Stimulated activated CD4-positive, alpha-beta T cell treated with anti-CD3 and anti-CD28 coated beads, Interleukin-4, amount 100 ng/mL, for 1 hour (primary cell): ENCODE measurements at places on chromosomes 5 and 9.

- DNase-seq, result no peak
These were observed 356.5 kb downstream of the CDH9 start for GRCh38 chr5:26681861-26682260.

GRCh38 chr9:35726931-35727330, 5.1 kb downstream of the TLN1 start:
- DNase-seq, result peak; percentile 35

- no peak for DNase-seq
These were observed 209.7 kb downstream of the DIRAS2 start for GRCh38 chr9:90432951-90433350.

DNA sequence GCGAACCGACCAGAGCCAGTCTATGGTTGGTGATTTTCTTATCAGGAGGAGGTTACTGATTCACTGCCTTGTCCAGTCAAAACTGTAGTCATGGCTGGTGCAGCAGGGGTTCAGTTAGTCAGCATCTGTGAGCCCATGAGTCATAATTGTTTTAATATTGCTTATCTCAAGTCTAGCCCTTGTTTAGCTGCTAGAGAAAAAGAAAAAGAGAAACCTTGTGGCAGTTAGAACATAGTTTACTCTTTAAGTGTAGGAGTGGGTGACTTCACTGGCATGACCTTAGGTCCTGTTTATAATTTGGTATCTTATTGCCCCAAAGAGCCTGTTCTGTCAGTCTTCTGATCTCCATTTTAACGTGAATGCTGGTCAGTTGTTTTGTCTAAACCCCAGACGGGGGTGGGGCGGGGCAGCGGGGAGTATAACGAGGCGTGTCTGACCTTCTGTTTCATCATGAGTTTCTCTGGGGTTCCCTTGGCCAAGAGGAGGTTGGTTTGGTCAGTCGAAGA, 76.9 kb upstream of the NFIL3 start:
- no peak for DNase-seq

DNA sequence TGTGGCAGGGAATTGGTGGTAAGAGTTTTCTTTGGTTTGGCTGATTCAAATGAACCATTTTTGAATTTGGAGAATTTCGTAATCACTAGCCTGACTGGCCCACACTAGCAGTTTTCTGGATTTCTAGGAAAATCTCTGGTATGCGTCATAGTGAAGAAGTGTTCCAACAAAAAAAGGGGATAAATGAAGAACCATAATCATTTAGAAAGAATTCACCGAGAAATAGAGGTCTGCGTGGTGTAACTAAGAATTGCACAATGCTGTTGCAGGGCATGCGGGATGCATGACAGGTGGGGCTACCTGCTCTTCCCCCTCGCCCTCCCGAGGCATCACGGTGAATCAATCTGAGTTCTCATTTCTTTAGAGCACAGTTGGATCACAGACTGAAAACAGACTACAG, 232.3 kb upstream of the PAPPA start:
- DNase-seq, result no peak

DNA sequence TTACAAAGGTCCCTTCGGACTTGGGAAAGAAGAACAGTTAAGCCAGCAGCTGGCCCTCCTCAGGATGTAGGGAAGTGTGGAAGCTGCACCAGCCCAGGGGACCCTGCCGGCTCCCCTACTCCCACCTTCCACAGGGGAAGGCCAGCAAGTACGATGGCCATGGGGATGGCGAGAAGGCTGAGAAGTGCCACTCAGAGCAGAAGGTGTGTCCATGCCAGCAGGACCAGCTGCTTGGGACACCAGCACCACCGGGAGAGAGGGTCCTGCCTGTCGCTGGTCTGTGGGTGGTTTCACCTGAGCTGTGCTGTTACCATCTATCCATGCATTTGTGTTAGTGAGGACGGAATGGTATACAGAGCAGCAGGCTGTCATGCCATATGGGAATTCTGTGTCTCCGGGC, 148.6 kb upstream of the PHYKPL start:
- DNase-seq, result no peak

DNA sequence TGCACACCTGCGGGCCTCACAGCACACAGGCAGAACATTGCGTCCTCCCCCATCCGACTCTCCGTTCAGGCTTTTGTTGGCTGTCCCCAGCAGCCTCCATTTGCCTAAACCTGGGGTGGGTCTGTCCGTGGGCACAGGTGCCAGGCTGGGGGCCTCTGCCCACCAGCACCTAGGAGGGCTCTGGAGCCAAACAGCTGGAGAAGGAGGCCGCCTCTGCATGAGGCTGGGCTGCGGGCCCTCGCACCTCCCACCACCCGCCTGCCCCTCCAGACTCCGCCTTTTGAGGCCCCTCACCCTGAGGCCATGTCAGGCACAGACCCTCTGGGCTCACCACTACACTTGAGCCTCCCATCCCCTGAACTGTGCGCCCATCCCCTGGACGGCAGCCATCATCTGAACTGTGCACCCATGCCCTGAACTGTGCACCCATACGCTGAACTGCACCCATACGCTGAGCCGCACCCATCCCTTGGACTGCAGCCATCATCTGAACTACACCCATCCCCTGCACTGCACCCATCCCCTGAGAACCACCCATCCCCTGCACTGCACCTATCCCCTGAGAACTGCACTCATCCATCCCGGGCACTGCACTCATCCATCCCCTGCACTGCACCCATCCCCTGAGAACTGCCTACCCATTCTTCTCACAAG, 98.0 kb upstream of the OTULINL start:
- DNase-seq, result no peak

DNA sequence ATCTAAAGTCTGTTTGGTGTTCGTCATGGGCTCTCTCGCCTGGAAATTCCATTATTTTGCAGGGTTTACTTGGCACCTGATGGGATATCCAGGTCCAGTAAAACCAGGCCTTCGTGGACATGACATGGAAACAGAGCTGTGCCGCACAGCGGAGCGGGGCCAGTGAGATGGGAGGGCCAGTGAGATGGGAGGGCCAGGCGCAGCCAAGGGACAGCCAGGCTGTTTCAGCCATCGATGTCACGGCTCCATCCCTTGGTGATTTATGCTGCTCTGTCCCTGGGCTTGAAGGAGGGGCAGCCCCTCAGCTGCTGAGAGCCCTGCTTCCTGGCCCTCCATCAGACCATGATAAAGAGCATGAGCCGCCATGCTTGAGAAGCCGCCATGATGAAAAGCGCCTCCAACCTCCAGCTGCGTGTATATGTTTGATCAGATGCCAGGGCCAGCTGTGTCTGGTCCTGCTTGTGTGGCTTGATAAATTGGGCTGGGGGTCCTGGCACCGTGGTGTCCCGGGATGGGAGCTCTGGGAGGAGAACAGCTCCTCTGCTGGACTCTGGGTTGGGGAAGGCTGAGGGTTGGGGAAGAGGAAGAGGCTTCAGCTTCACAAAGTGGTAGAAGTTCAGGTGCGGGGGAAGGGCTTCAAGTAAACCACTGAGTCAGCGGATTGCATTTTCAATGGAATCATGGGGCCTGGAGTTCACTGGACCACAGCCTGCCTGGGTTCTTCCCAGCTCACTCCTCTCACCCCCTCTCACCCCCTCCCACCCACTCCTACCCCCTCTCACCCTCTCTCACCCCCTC, 6.1 kb upstream of the COL5A1 start:
- no peak for DNase-seq

- DNase-seq, result no peak
These were observed 7.5 kb upstream of the SPATA9 start for GRCh38 chr5:95690333-95690732.

DNA sequence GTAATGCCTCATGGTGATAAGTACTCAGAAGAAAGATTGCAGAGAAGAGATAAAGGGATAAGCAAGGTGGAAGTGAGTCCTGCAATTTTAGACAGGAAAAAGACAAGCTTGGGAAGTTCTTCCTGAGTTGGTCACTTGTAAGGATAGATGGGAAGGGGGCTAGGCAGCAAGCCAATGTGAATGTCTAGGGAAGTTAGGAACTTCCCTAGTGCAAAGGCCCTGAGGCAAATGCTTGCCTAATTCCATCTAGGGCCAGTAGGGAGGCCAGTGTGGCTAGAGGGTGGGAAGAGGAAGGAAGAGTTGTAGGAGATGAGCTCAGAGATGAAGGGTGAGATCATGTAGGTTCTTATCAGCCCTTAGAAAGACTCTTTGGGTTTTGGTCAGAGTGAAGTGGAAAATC, 206.6 kb downstream of the MAT2B start:
- no peak for DNase-seq

- DNase-seq, result no peak
These were observed 26.0 kb upstream of the GRIN3A start for GRCh38 chr9:101764472-101764871.

GRCh38 chr5:138186002-138186447, 7.1 kb downstream of the KIF20A start:
- DNase-seq, result no peak

DNA sequence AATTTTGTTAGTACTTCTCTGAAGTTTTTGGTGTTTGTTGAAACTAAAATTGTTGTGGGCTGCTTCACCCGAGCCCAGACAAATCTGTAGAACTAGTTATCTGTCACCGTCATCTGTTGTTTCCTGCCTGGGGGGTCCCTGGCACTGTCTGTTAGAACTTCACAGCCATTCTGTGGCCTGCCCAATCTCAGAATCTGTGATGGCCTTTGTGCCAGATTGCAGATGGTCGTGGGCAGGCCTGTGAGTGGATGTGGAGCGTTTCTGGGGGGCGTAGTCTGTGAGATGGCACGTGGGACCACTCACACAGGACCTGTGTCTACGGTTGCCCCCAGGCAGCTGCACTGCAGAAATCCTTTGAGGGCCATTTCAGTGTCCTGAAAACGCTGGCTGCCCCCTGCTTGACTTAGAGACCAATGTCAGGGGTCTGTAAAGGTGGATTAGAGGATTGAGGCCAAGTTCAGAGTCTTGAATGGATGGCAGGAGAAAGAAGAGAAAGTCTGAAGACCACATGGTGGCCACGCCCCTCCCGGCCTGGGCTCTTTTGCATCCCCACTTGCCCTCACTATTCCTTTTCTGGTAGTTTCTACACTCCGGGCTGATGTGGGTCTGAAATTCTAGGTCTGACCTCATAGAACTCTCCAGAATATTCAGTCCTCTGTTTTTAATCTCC, 38.3 kb downstream of the TRIO start:
- DNase-seq, result no peak

GRCh38 chr5:62814991-62815390, 236.4 kb downstream of the LRRC70 start:
- no peak for DNase-seq

DNA sequence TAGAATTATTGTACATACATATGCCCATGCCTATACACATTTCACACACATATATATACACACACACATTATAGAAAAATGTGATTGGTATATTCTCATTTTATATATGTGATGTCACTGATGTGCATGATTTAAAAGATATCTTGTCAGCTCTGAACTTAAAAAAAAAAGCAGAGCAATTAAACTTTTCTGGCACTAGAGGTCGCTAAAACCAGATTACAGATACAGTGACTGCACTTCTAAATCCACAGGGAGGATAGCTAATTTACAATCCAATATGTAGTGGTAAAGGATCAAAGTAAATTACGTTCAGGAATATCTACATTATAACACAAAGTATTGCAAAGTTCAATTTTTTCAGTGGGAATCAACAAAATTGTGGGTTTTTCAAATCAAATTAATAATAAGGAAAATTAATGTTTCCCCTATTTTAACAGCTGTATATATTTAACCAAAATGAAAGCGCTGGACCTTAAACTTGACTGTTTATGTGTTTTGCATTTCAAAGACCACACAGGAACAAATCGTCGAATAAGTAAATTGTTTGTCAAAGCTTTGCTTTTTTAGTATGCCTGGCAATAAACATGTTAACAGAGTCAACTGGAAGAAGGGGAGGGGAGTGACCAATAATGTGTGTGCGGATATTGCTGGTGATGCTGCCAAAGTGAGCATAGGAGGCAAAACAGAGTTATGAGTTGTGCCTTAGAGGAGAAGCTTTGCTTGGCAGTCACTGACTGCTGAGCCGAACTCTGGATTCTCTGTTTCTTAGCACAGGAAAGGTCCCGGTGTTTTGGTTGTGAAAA, 1201.4 kb upstream of the C9orf72 start:
- no peak for DNase-seq

DNA sequence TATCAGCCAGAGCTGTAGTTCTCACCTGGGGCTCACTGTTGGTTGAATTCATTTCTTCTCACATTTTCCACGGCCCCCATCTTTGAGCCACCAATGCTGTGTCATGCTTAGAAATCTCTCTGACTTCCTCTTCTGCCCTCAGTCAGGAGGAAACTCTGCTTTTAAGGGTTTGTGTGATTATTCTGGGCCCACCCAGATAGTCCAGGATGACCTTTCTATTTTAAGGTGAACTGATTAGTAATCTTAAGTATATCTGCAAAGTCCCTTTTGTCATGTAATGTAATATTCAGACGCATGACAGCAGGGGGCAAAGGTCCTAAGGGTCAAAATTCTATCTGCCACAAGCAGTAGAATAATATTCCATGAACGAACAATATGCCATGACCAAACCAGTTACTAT, 88.4 kb downstream of the AK8 start:
- DNase-seq, result no peak

GRCh38 chr5:133715616-133716015, 103.3 kb upstream of the FSTL4 start:
- no peak for DNase-seq
